ENCODE measurements at places on chromosomes 5 and 9.

DNA sequence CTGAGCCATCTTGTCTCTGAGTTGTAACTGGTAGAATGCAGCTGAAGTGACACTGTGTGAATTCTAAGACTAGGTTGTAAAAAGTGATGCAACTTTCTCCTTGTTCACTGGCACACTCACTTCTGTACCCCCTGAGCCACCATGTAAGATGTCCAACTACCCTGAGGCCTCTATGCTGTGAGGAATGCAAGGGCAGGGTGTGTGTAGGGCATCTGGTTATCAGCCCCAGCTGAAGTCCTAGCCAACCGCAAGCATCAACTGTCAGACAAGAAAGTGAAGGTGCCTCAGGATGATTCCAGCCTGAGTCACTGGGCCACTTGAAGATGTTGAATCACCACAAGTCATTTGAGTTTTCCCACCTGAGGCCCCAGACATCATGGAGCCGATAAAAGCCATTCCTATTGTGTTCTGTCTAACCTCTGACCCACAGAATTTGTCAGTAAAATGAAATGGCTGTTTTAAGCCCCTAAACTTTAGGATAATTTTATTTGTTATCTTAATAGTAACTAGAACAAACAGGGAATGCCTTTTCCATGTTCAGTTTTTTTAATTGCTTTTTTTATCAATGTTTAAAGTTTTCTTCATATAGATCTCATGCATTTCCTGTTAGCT lies 18.7 kb upstream of the RHOBTB3 start:
- DNase-seq: peak; percentile 53

- DNase-seq: no peak
Measured at GRCh38 chr5:112005623-112005930, 248.6 kb upstream of the NREP start.

GRCh38 chr9:99373912-99374311 lies 151.8 kb downstream of the SEC61B start:
- DNase-seq: no peak

GRCh38 chr9:97411440-97411788 lies 482 bp upstream of the TDRD7 start:
- no peak for DNase-seq

- no peak for DNase-seq
Measured at GRCh38 chr9:99365233-99365980, 143.3 kb downstream of the SEC61B start.

DNA sequence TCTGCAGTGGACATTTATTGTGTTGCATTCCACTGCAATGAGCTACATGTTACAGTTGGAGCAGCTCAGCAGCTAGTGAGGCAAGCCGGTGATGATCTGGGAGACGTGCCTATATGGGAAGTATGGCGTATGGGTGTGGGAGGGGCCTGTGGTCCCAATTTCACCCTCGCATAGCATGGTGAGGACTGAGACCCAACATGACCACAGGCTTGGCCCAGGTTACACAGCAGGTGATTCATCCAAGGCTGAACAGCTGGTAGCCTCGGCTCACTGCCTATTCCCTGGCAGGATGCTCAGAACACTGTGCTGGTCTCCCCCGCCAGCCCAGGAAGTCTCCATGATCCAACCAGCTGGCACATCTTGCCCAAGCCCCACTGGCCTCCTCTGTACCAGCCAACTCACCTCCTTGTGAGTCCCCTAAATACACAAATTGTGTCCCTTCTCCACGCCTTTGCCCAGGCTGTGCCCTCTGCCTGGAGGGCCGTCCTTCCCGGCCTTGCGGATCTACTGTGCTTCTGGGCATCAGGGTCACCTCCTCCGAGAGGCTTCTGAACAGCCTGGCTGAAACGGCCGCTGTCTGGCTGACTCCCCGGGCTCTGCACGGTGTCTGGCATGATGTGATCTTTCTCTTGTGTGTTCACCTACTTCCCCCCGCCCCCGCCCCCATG lies 81.4 kb downstream of the NSUN2 start:
- no peak for DNase-seq

DNA sequence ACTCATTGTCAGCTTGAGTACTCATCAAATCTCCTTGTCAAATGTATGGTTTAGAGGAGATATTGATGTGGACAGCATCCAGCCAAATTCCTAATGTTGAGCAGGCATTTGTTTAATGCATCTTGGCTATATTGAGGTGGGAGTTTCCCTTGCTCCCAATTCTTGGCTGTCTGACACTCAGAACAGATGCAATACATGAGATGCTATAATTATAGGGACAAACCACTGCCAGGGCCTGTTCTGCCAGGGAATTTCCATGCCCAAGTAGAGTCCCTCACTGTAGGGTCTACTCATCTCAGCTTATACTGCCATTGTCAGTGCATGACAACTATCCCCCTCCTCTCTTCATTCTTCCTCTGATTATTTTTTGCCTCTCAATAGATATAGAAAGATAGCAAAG lies 392.0 kb upstream of the KCNN2 start:
- no peak for DNase-seq

GRCh38 chr9:71647094-71647591 lies 121.2 kb downstream of the CEMIP2 start:
- DNase-seq: no peak

DNA sequence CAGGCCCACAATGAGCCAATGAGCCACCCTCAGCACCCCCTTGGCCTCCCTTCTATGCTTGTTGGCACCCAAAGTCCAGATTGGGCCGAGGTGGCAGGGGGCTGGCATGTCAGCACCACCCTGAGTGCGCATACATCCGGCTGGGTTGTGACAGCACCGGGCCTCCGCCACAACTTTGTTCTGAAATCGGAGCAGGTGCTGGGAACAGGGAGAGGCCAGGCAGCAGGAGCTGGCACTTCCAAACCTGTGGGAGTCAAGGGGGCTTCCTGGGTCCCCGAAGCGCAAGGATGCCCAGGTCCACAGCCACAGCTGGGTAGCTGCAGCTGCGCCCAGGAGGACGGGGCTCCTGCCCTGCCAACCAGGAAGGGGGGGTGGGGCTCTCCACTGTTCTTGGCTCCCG lies 1911.9 kb upstream of the WWC1 start:
- DNase-seq: no peak
